ENCODE measurements at places on chromosomes 4 and X.

DNA sequence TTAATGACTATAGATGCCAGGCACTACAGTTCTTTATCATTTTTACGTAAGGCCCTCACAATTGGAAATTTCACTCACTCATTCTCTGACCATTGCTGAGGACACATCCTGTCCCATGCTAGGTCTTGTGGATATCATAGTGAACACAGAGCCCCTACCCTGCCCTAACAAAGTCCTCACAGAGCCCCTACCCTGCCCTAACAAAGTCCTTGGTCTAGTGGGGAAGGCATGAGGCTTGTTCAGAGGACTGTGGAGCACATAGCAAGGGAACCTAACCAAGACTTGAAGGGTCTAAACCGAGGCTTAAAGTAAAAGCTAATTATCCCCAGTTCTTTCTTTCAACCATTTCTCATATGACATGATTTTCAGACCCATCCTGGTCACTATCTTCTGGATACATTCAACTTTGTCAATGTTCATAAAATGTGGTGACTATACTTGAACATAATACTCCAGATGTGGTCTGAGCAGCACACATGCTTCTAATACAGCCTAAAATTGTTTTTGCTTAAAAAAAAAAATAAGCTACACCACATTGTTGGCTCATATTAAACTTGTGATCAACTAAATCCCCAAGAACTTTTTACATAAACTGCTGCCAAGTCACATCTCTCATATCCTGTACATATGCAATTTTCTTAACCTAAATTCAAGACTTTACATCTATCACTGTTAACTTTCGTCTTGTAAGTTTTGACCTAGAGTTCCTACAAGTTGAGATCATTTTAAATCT is 77.0 kb downstream of the GPC3 start:
- no peak for DNase-seq

DNA sequence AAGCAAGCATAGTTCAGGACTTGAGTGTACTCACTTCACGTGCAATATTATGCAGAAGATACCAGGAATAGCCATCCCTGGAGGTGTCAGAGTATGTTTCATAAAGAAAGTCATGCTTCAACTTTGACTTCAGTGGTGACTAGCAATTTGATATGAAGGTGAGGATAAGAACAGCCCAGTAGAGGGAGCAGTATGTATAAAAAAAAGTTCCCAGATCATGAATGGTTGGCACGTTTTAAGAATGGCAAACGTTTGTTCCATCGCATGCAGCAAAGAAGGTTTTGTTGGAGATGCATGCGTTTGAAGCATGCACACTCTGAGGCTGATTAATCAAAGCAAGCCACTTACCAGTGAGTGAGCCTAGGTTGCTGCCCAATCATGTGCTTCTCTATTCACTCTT is 33.5 kb upstream of the SLITRK4 start:
- no peak for DNase-seq

DNA sequence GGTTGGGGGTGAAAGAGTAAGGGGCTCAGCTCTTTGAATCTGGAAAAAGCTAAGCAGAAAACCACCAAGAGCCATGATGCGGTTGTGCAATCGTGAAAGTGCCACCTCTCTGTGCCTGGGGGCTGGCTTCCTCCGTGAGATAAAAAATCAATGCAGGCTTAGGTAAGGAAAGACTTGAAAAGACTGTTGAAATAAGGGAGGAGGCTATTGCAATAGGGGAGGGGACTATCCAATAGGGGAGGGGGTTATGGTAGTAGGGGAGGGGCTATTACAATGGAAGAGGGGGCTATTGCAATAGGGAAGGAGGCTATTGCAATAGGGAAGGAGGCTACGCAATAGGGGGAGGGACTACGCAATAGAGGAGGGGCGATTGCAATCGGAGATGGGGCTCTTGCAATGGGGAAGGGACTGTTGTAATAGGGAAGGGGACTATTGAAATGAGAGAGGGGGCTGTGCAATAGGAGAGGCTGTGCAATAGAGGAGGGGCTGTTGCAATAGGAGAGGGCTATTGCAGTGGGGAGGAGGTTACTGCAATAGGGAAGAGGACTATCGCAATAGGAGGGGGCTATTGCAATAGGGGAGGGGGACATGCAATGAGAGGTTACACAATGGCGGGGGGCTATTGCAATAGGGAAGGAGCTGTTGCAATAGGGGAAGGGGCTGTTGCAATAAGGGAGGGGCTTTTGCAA is 162.3 kb upstream of the PSAPL1 start:
- DNase-seq: no peak

DNA sequence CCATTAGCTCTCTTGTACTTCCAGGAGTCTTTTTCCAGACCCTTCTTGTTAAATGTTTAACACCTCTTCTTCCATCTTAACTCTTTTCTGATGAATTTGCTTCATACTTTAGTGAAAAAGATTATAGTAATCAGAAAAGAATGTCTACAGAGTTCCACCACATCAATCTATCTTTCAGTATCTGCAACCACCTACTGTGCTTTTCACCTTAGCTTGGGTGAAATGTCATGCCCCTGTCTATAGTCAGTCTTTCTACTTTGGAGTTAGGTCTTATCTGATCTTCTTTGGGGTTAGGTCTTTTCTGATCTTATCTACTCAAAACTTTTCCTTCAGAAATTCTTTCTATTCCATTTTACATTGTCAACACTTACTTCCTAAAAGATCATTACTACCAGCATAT is 1310.2 kb downstream of the PCDH7 start:
- no peak for DNase-seq

DNA sequence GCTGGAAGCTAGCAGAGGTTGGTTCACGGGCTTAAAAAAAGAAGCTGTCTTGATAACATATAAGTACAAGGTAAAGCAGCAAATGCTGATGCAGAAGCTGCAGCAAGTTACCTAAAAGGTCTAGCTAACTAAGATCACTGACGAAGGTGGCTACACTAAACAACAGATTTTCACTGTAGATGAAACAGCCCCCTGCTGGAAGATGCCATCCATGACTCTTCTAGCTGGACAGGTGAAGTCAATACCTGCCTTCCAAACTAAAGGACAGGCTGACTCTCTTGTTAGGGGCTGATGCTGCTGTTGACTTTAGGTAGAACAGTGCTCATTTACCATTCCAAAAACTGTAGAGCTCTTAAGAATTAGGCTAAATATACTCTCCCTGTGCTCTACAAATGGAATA is 99.5 kb downstream of the FBXW7 start:
- DNase-seq: no peak

GRCh38 chrX:69506617-69507499 is 2.7 kb downstream of the NALF2 start:
- DNase-seq: no peak

DNA sequence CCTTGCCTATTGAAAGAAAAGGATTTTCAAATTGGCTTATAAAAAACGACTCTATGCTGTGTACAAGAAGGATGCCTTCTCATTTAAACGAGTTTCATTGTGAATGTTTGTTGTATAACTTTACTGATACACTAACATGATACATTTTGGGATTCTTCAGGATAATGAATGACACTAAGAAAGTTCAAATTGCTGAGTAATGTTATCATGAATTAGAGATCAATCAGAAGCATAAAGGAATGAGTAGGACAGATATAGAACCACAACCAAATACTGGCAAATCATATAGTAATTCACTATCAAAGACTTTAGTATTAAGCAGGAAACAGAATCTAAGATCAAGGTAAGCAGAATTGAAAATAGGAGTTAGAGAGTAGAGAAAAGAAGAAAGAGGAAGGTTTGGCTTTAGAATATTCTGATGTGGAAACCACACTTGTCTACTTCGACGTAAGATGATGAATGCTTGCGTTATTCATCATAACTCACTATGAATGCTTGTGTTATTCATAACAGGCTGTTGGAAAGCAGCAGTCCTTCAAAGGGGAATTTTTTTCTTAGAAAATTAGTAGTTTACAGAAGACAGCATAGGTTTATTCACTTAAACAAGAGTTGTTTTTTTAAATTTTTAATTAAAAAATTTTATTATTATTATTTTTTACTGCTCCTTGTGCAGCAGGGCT is 13.4 kb downstream of the CCDC158 start:
- DNase-seq: no peak

- no peak for DNase-seq
Observed at GRCh38 chrX:124421898-124422655, 75.7 kb downstream of the SH2D1A start.

DNA sequence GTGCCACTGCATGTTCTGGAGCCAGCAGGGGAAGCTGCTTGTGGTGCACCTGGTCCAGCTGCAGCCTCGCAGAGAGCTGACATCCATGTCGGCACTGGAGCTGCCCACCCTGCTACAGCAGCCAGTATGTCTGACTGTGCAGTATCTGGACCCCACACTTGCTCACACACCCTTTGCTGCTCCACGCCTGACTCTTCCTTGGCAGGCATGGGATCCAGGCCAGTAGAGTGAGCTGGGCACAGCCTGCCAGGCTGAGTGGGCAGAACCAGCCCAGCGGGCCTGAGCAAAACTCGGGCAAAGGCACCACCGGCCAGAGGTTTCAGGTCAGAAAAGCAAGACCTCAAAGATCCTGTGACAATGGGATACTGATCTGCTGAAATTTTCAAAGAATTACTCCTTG is 690.1 kb downstream of the STPG2 start:
- no peak for DNase-seq

GRCh38 chr4:122038896-122039295 is 87.0 kb upstream of the TRPC3 start:
- DNase-seq: no peak

- DNase-seq: no peak
Observed at GRCh38 chr4:84673475-84674240, 90.7 kb downstream of the CDS1 start.

GRCh38 chrX:149044471-149044870 is 460.6 kb downstream of the IDS start:
- no peak for DNase-seq

DNA sequence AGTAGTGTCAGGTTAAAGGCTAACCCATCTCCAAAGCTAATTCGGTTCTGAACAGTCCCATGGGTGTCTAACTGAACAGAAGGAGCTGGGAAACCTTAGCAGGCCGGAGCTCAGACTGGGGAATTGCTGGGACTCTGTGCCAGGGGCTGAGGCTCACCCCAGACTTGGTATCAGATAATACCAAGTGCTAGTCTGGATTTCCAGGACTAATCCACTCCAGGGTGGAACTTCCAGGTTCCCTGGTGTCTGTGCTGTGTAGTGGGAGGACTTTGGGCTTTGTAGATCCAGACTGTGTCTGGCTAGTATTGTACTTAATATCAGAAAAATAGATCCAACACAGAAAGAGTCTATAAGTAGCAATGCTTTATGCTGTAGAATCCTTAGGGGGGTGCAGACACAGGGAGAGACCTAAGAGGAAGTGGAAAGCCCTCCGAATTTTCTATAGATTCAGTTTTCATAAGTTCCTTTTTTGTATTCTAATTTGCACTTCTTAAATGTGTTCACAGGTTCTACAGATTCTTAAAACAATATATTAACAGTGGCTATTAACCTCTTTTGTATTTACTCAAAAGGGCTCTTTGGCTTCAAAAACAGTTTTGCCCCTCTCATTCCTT is 4.1 kb downstream of the ZNF827 start:
- no peak for DNase-seq

- no peak for DNase-seq
Observed at GRCh38 chr4:147772459-147772969, 40.6 kb downstream of the ARHGAP10 start.

DNA sequence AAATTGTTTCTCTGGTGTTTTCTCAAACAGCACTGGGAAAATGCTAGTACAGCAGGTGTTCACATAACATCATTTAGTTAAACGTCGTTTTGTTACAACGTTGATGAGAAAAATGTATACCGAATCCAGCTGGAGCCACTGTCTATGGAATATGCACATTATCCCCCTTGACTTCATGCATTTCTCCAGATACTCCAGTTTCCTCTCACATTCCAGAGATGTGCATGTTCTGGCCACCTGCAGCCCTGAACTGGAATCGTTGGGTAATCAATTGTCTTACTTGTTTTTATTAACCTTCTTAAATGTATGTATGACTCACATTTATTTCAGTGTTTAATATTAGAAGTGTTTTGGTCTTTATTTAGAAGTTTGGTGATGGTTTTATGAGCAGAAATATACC is 18.4 kb upstream of the ODAM start:
- DNase-seq: no peak

- DNase-seq: no peak
Observed at GRCh38 chrX:42536286-42536685, 241.7 kb downstream of the PPP1R2C start.

- DNase-seq: no peak
Observed at GRCh38 chr4:30002341-30002740, 717.8 kb upstream of the PCDH7 start.

- DNase-seq: no peak
Observed at GRCh38 chrX:17047224-17047623, 100.8 kb downstream of the REPS2 start.

- no peak for DNase-seq
Observed at GRCh38 chr4:149072384-149072783, 630.2 kb upstream of the NR3C2 start.

DNA sequence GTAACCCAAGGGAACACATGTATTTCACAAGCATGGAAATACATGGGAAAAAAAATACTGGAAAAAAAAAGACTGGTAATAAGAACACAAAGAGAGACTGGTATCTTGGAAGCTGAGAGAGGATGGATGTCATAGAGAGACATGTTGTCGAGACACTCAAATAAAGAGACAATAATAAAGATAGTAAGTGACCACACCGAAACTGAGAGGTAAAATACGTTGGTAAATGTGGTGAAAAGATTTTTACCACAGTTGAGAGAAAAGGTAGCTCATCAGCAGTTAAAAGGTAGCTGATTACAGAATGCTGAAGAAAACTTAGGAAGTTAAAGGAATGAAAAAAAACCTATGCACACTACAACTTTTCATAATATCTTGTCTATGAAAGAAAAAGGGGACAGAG is 81.1 kb downstream of the ARAP2 start:
- no peak for DNase-seq

- no peak for DNase-seq
Observed at GRCh38 chr4:152961773-152962115, 25.6 kb downstream of the FHDC1 start.

DNA sequence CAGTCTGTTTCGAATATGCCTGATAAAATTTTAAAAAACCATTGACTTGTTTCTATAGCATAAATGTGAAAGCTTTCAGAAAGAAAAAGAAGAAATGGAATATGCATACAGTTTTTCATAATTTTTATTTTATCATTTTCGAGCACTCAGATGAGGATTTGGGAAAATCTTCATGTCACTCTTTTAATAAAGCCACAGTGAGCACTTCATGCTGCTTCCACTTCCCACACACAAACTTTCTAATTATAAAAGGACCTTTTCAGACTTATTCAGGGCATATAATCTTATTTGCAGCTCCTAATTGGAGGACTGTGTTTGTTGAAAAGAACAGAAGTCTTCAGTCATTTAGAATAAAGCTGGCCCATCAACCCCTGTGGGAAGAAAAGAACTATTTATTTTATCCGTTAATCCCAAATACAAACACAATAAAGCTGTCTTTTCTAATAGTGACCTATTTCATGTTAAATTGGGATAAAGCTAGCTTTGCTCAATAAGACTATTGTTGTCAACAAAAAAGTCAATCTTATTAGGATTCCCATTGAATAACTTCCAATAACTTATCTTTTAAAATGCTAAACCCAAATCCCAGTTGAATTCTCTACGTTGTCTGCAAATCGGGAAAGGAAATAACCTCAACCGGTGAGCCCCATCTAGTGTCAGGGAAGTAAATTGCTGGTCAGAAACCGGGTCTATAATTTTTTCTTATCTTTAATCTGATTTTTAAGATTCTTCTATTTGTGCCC is 211.5 kb downstream of the PDGFRA start:
- DNase-seq: peak; percentile 53

Data from NCI-H2029 treated with DMSO at 0.1 percent for 48 hours (cell line).